Stimulated activated CD4-positive, alpha-beta T cell treated with anti-CD3 and anti-CD28 coated beads, Interleukin-1b, Interleukin-23, amount 100 ng/mL, for 1 hour (primary cell): ENCODE measurements at places on chromosomes 4 and X.

DNA sequence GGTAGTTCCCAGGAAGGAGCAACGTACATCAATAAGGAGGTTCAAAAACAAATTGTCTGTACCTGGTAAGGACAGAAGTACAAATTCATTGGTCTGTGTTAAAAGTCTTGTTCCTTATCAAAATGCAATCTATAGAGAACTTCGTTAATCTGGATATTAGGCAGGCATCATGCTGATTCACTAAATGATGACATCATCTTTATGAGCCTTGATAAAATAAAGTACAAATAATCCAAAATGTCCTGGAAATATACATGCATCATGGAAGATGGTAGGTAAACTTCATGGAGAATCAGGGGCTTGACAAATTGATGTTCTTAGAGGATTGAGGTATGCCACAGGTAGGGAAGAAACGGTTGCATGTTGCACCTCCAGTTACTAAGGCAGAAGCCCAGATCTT lies 433.9 kb downstream of the TRIML1 start:
- no peak for DNase-seq

- DNase-seq, result no peak
Observed at GRCh38 chr4:137359691-137360315, 172.5 kb downstream of the PCDH18 start.

GRCh38 chr4:54726907-54727306 lies 69.2 kb downstream of the KIT start:
- no peak for DNase-seq

GRCh38 chr4:182107931-182108330 lies 135.3 kb upstream of the TENM3 start:
- no peak for DNase-seq

DNA sequence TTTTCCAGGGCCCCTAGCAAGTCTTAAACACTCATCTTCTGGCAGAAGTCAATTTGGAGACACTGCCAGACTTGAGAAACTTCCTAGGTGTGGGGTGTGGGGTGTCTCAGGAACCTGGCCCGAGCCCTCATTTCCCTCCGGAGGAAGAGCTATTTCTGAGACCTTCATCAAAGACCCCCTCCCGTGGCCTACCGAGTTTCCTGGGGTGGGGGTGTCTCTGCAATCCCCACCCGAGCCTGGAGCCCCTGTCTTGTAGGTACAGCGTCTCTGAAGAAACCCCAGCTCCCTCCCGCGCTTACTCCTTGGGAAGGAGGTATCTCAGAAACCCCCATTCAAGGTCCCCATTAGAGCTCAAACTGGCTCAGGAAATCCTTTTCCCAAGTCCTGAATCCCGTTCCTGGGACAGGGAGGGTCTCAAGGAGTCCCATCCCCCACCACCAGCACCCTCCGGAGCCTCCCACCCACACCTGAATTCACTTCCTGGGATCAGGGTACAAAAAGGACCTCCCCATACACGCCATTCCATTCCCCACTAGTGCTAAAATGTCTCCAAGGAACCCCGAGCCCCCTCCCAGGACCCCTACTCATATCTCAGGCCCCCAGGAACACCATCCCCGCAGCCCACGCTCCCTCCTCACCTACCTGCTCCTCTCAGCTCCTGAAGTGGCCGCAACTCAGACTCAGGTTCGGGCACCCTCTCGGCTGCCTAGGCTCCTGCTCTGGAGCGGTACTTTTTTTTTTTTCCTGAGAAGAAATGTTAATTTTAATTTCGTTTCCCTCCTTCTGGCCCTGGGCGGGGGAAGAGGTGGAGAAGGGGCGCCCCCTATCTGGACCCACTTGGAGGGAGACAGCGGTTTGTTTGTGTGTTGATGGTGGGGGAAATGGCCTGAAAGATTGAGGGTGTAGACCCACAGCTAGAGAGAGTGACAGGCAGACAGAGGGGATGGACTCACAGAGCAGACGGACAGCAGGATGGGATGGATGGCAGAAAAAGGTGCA lies 1.1 kb downstream of the SLC38A5 start:
- DNase-seq, result peak; percentile 17

GRCh38 chr4:164536814-164537213 lies 217.1 kb upstream of the SMIM31 start:
- DNase-seq, result no peak
